ENCODE measurements at places on chromosomes 4 and X.

- no peak for DNase-seq
Measured at GRCh38 chrX:47637546-47638195, 7.9 kb upstream of the CFP start.

DNA sequence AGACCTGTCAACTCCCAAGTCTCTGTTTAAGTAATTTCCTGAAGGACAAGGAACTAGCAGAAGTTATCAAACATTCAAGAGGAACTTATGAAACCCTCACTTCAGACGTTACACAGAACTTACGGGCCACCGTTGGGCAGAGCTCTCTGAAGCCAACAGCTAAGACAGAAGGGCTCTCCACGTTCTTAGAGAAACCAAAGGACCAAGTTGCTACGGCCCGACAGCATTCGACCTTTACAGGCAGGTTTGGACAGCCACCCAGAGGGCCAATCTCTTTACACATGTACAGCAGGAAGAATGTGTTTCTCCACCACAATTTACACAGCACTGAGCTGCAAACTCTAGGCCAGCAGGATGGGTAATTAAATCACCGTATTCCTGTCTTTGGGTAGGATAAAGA is 705.1 kb upstream of the GRID2 start:
- no peak for DNase-seq

GRCh38 chrX:24553011-24553410 is 87.9 kb downstream of the PDK3 start:
- no peak for DNase-seq

DNA sequence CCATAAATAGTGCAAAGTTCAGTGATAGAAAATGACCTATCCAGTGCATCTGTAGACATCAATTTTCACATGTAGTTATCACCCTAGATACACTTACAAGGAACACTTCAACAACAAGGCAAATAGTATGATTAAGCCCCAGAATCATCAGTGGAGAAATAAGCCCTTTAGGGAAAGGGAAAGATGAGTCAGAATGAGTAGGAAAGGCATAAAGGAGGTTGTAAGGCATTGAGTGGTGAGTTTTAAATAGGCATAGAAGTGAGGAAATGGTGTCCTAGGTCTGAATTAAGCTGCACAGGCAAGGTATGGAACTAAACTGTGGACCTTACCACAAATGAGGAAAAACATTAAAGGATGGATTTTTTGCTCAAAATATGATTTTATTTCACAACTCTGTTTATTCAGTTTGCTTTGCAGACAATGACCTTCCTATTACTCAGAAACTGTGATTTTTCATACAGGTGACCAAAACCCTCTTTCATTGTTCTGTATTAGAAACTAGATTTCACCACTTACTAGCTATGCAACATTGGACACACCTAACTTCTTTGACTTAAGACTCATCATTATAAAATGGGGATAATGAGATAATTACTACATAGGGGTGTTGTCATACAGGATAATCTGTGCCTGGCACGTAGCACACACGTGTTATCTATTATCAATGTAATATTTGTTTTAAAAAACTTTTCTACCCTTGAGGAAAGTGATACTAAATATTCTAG is 57.0 kb upstream of the MAP9 start:
- DNase-seq, result no peak

DNA sequence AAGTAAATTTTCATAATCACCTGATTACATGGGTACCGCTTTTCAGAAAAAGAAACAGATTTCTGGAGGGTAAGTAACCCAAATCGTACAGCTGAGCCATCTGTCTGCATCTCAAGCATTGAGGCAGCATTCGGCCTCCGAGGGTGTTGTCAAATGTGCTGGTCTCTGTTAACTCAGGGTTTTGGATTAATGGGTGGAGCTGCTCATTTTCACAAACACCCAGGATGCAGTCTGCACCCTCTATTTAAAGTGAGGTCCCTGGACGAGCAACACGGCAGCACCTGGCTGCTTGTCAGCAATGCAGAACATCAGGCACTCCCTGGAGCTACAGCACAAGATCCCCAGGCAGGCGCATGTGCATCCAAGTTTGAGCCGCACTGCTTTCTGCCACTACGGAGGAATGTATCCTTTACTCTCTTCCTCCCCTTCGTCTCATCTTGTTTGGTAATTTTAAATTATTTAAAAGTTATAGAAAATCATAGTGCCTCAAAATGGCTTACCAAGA is 24.7 kb upstream of the NAP1L5 start:
- no peak for DNase-seq

- no peak for DNase-seq
Measured at GRCh38 chr4:81648576-81649275, 177.0 kb upstream of the RASGEF1B start.

- DNase-seq, result no peak
Measured at GRCh38 chr4:159055833-159056232, 47.0 kb upstream of the RAPGEF2 start.

Data from breast epithelium (tissue), 4 donors.